ENCODE measurements at places on chromosomes 11 and 22.

DNA sequence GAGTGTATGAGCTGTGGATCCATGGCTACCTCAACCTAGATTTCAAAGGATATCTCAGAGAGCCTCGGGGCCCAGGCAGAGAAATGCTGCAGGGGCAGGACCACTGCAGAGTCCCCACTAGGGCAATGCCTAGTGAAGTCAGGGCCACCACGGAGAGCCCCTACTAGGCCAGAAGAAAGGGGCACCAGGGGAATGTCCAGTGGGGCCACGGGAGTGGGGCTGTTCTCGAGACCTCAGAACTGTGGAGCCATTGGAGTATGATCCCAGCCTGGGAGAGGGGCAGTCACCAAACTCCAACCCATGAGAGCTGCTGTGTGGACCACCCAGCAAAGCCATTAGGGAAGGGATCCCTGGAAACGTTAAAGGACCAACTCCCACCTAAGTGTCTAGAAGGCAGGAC, 24.5 kb downstream of the RTL6 start:
- DNase-seq, result no peak

GRCh38 chr11:115170133-115170815, 333.9 kb downstream of the CADM1 start:
- no peak for DNase-seq

- no peak for DNase-seq
Measured at GRCh38 chr11:6911948-6912347, 8.9 kb upstream of the OR2D3 start.

DNA sequence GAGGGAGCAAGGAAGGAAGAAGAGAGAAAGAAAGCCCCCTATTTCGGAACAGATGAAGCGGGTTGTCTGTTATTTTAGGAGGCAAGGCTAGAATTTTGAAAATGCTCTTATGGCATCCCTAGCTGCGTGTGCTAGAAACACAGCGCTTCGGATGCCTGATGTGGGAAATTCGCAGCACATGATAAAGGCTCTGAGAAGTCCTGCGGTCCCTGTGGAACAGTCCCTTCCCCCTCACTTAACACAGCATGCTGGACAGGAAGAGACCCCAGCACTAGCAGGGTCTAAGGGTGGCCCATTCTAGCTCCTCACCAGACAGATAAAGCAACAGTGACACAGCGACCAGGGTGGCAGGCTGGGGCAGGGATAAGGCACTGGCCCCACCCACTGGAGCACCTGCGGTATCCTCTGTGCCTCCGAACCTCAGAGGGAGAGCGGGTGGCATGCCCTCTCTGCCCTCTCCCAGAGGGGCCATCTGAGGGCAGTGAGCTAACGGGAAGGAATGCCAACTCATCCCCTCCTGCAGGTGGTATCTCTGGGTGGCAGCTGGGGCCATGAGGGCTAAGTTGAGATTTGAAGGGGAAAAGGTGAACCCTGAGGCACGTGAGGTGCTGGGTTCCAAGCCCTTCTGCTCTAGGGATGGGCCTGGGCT, 75.7 kb downstream of the SCUBE1 start:
- DNase-seq, result no peak

GRCh38 chr11:2151500-2152257, 9.3 kb downstream of the INS start:
- peak; percentile 25 for DNase-seq

DNA sequence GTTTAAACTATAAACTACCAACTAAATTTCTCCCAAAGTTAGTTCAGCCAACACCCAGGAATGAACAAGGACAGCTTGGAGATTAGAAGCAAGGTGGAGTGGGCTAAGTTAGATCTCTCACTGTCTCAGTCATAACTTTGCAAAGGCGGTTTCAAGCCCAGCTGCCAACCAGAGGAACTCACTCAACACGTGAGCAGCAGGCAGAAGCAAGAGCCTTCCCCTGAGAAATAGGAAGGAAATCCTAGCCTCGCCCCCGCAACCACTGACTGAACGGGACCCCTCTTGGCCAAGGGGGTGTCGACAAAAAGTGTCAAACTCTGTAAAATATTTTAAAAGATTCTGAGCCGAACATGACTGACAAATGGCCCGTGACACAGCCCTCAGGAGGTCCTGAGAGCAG, 4.4 kb upstream of the KRTAP5-9 start:
- DNase-seq, result no peak

DNA sequence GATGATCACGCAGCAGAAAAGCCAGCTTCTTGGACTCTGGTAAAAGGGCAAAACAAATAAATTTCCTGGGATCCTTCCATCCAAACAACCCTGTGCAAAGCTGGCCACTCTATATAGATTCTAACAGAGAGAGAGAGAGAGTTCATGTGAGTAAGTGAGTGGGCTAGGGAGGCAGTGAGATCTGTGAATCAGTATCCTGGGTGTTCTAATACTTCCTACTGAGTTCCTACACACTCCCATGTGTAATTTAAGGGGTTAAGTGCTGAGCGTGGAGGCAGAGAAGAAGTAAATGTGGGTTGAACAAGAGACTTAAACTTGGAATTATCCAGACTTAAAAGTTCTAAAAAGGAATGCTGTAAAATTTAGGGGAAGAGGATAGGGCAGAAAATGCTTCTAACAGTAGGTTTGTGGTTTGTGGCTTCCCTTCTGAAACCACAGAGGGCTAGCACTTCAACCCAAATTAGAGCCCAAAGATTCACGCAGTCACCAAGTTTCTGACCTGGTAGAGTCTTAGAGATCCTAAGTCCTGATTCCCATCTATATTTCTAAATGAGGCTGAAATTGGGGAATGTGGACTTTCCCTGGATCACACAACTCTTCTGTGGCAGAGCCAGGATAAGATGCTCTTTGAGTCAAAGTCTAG, 413.9 kb downstream of the TENM4 start:
- DNase-seq, result no peak

DNA sequence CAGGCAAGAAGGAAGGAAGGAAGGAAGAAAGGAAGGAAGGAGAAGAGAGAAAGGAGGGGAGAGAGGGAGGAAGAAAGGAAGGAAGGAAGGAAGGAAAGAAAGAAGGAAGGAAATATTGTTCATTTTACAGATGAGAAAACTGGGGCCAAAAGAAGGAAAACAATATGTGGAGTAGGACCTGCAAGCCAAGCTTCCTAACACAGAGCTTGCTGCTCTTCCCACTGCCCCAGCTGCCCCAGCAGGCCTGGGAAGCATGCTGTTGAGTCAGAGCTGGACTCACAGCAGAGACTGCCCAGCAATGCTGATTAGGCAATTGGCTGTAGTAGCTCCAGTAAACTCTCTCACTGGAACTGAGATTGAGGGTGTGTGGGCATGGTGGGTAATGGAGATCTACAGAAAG, 42.6 kb upstream of the SMCO4 start:
- no peak for DNase-seq

GRCh38 chr11:11580841-11581411, 40.9 kb downstream of the GALNT18 start:
- no peak for DNase-seq

DNA sequence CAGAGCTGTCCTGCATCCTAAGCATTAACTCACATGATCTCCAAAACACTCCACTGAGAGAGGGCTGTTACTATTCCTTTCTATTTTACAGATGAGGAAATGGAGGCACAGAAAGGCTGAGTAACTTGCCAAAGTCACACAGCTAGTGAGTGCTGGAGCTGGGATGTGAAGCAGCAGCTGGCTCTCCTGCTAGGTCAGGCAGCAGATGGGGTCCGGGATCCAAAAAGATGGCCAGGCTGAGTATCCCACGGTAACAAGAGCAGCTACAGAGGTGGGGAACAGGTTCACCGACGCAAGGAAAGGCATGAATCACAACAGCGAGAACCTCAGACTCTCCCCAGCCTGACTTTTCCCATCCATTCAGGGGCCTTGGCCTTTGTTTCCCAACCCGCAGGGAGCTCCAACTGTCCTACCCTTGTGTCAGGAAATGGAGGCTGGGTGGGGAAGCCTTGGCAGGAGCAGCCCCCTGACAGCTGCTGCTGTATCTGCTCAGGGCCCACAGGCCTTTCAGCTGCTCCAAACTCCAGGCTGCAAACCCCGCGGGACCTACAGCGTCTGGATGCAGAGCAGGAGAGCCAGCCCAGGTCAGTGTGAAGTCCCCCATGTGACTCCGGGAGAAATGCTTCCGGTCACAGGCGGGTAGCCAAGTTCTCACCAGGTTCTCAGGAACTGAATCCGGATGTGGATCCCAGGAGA, 29.5 kb downstream of the DKK3 start:
- no peak for DNase-seq

GRCh38 chr11:22797047-22797446, 32.6 kb downstream of the SVIP start:
- no peak for DNase-seq

DNA sequence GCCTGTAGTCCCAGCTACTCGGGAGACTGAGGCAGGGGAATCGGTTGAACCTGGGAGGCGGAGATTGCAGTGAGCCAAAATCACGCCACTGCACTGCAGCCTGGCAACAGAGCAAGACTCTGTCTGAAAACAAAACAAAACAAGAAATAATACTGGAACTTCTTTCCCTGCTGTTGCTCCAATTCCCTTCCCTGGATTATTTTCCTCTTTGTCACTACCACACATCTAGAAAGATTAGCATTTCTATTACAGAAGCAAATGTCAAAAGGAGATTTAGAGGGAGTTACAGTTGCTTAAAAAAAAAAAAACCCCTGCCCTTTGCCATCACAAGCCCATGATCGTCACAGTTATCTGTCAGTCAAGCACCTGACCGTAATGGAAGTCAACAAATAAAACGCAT, 17.7 kb upstream of the SCGB1D1 start:
- no peak for DNase-seq

DNA sequence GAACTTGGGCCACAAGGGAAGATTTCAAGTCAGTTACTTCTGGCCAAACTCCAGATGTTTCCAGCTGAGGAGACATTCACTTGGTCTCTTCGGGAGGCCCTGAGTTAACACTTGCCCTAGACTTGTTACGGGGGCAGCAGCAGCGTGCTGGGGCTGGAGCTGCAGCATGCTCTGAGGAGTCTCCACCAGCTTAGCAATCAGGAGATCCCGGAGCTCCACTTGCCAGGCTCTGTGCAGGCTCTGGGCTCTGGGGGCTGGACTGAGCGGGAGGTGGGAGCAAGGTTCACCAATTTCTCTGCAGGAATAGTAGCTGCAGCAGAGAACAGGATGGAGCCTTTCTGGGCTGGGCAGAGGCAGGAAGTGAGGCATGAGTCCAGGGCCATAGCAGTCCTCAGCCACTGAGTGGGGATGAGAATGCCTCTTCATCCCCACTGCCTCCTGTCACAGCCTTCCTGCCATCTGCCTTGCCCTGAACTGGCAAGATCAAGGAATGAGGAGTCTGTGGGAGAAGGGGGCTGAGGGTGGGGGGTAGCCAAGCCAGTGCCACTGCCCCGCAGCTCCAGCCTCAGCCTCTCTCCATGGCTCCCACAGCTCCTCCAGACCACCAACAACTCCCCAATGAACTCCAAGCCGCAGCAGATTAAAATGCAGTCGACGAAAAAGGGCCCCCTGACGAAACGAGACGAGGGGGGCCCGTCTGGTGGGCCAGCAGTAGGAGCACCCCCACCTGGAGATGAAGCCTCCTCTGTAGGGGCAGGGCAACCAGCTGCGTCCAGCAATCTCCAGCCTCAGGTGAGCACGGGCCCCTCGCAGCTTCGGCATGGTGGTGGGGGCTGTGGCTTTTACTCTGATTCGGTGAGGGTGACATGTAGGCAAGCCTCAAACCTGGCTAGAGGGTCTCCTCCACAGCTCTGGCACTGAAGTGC, 23.4 kb downstream of the GTPBP1 start:
- no peak for DNase-seq

DNA sequence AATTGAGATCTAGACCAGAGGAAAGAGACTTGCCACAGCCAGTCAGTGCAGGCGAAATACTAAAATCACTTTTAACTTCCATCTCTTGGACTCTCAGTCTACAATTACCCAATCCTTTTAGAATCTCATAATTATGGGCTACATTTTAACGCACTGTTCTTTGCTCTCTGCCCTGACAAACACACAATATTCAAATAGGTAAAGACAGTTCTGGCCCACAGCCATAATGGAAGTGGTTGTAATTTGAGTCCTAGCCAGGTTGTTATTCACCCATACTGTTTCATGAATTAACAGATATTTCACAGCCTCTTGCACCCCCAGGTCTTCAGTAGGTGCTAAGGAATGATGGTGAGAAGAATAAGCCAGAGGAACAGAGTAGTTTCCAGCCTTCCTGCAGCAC, 830 bp downstream of the C11orf97 start:
- DNase-seq, result no peak

- no peak for DNase-seq
Measured at GRCh38 chr11:9626496-9627394, 37.1 kb upstream of the SWAP70 start.

GRCh38 chr22:36768141-36768540, 7.8 kb downstream of the IFT27 start:
- no peak for DNase-seq

GRCh38 chr11:3736816-3737215, 60.5 kb downstream of the NUP98 start:
- DNase-seq, result no peak

DNA sequence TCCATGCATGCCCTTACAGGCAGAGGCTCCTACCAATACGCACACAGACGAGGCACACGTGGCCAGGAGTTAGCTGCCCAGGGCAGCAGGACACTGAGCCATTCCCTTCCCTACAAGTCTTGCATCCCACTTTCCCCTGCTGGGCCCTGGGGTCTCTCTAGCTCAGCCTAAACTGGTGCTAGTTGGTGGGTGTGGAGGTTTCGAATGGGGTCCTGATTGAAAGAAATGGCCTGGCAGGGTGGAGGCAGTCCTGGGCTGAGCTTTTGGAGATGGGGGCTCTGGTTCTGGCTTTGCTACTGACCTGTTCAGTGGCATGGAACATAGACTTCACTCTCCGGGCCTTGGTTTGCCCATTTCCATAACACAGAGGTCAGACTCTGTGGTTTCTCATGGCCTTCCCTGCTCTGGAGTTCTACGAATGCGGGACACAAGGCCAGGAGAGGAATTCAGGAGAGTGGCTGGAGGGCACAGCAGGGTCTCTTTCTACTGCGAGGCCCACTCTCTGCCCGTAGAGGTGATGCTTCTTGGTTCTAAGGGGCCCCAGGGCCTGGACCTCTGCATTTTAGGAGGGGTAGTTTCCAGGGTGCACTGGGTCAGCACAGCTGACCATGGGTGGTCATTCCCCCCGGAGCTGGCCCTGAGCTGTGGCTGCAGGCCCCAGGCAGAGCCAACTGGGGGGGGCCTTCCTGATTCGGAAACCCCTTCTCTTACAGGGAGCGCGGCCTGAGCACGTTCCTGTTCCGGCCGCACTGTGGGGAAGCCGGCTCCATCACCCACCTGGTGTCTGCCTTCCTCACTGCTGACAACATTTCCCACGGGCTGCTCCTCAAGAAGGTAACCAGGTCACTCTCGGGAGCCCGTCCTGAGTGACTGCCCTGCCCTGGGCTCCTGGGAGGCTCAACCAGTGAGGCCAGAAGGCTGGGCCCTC, 40.0 kb downstream of the RNF141 start:
- DNase-seq, result no peak
